Activated CD8-positive, alpha-beta memory T cell treated with anti-CD3 and anti-CD28 coated beads, Interleukin-2, amount 50 U/mL, for 4 hours (primary cell): ENCODE measurements at places on chromosomes 4 and X.

DNA sequence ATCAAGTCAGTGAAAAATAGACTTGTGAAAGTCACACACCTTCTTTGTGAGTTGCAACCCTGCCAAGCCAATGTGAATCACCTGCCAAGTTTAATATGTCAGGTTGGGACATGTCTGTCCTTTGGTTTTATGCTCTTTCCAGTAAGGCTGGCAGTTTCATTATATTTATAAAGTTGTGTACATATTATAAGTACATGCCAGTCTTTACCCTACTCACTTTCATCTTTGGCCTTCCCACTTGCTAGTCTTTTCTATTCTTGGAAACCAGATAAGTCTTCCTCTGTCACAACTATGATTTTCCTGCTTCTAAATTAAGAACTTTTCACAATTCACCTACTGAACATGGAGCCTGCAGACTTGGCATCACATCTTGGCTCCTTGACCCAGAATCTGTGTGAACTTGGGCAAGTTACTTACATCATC, 680.7 kb upstream of the BOD1L1 start:
- no peak for DNase-seq

DNA sequence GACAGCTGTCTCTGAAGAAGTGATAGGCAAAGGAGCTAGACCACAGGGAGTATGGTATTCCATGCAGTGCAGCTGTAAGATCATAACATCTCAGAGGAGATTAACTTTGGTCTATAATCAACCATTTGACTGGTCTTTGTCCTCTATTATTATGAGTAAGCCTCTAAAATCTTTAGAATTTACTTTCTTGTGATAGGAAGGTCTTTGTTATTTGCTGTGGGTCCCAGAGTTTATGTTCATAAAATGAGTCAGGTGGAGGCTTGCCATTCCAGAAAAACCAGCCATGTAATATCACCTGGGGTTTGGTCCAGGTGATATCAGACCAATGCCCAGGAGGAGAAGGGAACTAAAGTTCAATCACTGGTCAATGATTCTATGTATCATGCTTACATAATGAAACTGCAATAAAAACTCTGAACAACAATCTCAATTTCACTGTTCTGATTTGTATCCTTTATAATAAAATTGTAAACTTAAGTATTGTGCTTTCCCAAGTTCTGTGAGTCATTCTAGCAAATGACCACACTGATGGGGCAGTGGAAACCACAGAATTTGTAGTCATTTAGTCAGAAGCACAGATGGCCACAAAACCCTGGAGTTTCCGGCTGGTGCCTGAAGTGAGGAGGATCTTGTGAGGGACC, 239.6 kb upstream of the TRAM1L1 start:
- DNase-seq = no peak

GRCh38 chr4:86006057-86006456, 353.8 kb downstream of the MAPK10 start:
- no peak for DNase-seq

DNA sequence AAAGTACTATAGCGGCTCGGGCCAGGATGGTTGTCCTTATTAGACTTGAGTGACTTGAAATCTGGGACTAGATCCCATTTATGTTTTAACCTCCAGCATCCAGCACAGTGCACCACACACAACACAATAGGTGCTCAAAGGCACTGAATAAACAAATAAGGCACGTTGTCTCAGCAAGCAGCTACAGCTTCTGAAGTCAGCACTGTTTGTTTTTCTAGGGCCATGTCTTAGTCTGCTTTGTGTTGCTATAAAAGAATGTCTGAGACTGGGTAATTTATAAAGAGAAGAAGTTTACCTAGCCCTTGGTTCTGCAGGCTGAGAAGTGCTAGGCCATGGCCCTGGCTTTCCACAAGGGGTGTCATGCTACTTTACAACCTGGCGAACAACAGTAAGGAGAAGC, 102.1 kb upstream of the LNX1 start:
- DNase-seq = no peak

DNA sequence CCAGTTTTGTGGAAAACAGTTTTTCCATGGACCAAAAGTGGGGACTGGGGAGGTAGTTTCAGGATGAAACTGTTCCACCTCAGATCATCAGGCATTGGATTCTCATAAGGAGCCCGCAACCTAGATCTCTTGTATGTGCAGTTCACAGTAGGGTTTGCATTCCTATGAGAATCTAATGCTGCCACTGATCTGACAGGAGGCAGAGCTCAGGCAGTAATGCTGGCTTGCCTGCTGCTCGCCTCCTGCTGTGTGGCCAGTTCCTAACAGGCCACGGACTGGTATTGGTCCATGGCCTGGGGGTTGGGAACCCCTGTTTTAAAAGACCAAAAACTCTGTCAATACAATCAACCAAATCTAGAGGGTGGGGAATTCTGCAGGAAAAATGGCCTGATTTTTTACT, 100.0 kb upstream of the EOLA2 start:
- DNase-seq = no peak

DNA sequence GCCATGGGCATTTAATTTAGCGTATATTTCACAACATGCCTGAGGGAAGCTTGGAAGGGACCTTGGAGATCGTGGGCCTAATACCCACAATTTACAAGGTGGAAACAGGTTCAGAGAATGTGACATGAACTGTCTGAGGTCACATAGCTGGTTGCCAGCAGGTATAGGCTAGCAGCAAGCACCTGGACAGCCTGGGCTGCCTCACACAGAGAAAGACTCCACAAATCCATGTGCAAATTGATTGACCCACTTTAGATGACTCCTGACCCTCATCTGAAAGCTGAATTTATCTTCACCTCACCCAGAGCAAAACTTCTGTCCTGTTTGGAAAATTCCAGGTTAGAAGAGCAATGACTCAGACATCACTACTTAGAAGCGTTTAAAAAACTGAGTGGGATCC, 5.8 kb downstream of the PTTG2 start:
- DNase-seq = no peak

GRCh38 chr4:66769441-66769840, 775.9 kb downstream of the CENPC start:
- no peak for DNase-seq

DNA sequence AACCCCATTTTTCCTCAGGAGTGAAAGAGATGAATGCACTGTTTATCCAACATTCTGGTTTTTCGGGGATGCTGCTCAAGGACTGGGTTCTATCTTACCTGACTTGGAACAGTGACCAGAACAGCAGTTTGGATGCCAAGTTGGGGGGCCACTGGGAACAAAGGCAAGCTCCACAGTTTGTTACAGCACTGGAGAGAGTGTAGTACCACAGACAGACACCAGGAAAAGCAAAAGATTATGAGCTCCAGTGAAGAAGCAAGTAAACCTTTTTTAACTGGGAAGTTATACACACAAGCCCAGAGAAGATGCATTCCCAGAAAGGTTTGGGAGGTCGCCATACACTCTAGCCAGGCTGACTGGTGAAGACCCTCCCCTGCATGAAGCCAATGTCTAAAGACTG, 13.6 kb downstream of the C4orf36 start:
- no peak for DNase-seq

DNA sequence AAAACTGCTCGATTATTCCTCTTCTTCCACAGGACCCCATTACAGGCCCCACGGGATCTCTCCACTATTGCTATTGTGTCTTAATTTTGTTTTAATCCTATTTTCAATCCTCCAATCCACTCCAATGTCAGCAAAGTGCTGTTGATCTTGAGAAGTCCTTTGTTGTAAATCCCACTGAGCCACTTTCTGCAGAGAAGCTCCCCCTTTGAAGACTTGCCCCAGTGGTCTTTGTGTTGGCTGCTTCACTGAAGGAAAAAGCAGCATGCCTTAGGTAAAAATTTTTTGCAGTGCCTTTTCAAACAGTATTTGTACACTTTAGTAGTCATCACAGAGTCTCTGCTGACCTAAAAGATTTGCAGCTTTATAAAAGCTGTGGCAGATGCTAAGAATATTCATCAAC, 252.0 kb upstream of the SLC7A11 start:
- no peak for DNase-seq

GRCh38 chrX:151177141-151178027, 1.0 kb downstream of the GPR50 start:
- no peak for DNase-seq

- no peak for DNase-seq
These were observed 92.6 kb downstream of the NSUN7 start for GRCh38 chr4:40842318-40842717.

DNA sequence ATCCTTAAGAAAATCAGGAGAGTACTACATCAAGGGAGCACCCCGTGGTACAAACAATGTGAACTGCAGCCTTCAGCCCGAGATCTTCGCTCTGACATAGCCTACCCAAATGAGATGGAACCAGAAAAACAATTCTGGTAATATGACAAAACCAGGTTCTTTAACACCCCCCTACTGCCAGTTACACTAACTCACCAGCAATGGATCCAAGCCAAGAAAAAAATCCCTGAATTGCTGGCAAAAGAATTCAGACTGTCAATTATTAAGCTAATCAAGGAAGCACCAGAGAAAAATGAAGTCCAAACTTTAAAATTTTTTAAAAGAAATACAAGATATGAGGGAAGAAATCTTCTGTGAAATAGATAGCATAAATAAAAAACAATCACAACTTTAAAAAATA, 101.7 kb upstream of the KLF8 start:
- no peak for DNase-seq

GRCh38 chr4:1072830-1073446, 40.4 kb downstream of the RNF212 start:
- DNase-seq = peak; percentile 47

DNA sequence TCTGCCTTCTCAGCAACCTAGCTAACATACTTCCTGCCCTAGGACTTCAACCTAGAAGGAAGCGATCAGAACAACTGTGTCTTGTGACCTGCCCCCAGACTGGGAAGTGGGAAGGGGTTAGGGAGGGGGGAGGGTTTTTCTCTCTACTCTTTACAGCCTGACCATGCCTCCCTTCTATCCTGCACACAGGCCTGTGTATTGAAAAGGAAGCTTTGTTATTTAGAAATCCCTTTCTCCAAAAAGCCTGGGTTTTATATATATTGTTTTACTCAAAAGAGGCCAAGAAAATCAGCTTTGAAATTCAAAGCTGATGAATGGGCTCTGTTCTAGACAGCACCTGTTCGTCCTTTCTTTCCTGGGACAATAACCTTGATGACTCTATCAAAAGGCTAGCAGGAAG, 35.2 kb upstream of the SMS start:
- DNase-seq = no peak

- no peak for DNase-seq
These were observed 235.9 kb downstream of the OR13H1 start for GRCh38 chrX:131779741-131780140.

DNA sequence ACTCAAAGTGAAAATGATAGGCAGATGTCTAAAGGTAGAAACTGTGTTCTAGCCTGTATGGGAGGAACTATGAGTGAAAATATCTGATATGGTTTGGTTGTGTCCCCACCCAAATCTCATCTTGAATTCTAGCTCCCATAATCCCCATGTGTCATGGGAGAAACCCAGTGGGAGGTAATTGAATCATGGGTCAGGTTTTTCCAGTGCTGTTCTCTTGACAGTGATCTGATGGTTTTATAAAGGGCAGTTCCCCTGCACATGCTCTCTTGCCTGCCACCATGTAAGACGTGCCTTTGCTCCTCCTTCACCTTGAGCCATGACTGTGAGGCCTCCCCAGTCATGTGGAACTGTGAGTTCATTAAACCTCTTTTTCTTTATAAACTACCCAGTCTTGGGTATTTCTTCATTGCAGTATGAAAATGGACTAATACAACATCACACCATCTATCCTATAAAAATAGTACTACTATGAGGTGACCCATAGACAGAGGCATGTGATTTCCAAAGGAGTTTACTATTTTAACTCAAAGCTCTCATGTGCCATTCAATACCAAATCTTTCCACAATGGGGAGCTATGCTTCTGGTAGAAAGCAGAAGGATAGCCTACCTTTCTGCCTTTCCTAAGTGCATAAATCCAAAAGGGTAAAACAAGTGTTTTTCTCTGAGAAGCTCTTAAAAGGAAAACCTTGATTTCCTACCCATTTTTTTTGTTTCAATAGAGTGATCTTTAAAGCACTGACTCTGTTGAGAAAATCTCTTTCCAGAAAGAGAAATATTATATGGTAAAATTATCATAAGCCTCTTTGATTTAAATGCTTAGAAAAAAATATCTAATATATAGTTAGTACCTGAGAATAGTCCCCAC, 38.8 kb downstream of the SEC31A start:
- no peak for DNase-seq

GRCh38 chr4:163556177-163556576, 61.7 kb downstream of the TMA16 start:
- DNase-seq = no peak

- DNase-seq = no peak
These were observed 376.5 kb downstream of the CCSER1 start for GRCh38 chr4:90503677-90504076.

- no peak for DNase-seq
These were observed 14.3 kb downstream of the TENM3 start for GRCh38 chr4:182257503-182257902.

GRCh38 chr4:52622564-52622963, 36.5 kb downstream of the USP46 start:
- DNase-seq = no peak

GRCh38 chrX:9560219-9560618, 95.4 kb downstream of the TBL1X start:
- no peak for DNase-seq

GRCh38 chr4:44985152-44985551, 258.8 kb upstream of the GNPDA2 start:
- DNase-seq = no peak

- no peak for DNase-seq
These were observed 102.1 kb downstream of the UCHL1 start for GRCh38 chr4:41358647-41359421.
